ENCODE measurements at places on chromosomes 5 and 9.
A peak's percentile ranks its signal among the peaks of the same experiment; 100 is the strongest.

DNA sequence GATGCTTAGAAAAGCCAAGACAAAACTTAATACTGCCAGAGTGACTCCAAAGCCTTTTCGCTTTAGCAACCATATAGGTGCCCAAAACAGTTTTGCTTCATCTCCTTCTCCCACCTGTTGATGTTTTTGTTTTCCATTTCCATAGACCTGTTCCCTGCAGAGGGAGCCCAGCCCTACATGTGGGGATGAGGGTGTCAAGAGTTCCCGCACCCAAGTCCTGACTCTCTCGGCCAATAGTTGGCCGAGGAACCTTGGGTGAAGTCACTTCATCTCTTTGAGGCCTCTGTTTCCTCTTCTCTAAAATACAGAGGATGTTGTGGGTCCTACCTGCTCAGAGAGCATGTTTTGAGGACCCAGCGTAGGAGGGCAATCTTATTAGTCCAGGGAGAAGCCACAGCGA is 38.5 kb upstream of the LCP2 start:
- no peak for DNase-seq

DNA sequence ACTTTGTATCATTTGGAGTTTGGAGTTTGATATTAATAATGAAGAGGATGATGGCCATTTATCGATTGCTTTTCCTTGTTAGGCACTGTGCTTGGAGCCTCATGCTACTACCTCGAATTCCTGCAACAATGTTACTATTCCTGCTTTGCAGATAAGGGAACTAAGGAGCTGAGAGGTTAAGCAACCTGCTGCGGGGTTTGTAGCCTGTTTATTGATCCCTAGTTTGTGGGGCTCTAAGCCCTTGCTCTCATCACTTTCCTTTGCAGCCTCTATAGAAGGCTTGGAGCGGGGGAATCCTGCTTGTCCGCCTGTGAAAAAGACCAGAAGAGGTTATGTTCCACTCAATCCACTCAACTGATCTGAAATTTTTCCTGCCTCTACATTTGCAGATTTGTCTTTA is 15.8 kb downstream of the ARHGEF28 start:
- no peak for DNase-seq

DNA sequence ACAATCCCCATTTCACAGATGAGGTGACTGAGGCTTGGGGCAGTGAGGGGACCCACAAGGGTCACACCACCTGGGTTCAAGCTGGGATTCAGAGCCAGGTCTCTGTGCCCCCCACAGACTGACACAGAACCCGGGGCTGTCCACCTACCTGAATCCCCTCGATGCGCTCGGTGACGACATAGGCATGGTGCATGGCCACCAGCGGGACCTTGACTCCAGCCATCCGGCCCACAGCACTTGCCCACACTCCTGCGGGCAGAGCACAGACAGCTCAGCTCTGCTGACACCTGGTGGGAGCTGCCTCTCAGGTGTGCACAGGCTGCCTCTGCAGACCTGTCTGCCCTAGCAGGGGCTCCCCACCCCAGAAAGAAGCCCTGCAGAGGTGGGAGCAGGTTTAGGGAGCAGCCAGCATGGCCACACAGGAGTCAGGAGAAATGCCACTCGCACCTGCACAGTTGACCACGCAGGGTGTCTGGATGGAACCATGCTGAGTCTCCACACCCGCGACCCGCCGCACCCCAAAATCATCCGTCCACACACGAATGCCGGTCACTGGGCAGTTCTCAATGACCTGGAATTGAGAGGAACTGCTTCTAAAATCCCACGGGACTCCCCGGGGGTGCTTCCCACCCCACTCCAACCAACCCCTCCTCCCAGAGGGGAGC is 8.4 kb downstream of the SARDH start:
- DNase-seq = no peak

GRCh38 chr9:16543686-16544085 is 326.8 kb downstream of the BNC2 start:
- DNase-seq = no peak

DNA sequence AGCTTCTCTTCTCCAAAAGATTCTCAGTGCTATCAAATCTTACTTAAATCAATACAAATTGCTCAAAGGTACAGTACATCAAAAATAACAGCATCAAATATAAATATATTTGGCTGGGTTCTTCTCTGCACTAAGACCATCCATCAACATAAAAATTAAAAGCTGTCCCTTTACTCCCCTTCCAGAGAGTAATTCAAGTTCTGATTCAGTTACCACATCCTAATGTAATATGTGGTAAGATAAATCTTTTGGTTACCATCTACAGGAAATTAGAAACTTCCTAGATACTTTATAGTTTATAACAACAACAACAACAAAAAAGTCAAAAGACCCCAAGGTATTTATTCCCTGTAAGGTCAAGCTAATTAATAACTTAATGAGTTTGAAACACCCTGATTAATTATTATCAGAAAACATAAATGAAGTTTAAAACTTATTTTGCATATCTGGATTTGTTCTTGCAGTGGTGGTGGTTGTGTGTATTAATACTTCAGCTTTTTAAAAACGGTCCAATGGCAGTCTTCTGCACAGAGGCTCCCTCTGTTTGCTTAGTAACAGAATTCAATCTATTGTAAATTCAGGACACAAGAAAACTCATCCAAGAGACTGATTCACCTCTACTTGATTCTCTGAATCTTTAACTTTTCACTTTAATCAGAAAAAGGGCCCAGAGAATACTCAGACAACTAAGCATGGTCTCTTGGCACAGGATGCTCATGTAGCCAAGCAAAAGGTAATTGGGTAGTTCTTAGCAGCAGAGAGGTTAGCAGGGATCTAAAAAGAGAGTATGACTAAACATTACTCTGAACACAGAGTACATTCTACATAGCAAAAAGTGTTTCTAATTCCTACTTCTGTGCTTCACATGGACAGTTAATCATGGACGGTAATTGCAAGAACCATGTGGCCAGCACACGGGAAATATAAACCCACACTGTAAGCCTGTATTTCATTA is 20.1 kb downstream of the DIAPH1 start:
- no peak for DNase-seq

GRCh38 chr5:142059304-142059940 is 46.6 kb upstream of the GNPDA1 start:
- DNase-seq = no peak

- DNase-seq = no peak
These were observed 41.9 kb upstream of the ACTBL2 start for GRCh38 chr5:57524348-57525060.

DNA sequence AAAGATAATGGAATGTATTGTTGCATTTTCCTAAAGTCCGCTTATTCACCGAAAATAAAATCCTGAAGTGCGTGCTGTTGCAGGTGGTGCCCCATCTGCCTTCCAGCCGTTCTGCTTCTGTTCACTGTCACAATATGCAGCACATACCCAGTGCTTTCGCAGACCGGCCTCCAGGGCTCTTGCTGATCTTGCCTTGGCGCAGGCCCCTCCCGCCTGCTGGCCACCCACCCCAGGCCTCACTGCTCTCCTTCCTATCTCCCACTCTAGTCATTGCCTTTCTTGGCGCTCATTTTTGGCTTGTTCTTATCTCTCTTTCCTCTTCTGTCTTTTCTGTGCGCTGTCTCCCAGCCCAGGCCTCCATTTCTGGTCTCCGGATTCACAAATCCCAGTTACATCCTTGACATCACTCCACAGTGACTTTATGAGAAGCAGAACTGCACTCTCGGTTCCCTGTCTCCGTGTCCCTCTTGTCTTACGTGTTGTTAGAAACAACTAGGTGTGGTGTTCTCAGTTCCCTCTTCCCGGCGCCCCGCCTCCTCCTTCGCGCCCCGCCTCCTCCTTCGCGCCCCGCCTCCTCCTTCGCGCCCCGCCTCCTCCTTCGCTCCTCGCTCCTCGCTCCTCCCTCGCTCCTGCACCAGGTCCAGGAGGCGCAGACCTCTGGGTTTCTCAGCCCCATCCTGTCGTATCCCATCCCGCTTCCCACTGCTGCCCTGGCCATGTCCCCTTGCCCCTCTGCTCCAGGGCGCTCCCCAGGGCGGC is 201.7 kb upstream of the OTULINL start:
- DNase-seq = no peak

- no peak for DNase-seq
These were observed 53.2 kb upstream of the FBXW11 start for GRCh38 chr5:172059661-172060100.

DNA sequence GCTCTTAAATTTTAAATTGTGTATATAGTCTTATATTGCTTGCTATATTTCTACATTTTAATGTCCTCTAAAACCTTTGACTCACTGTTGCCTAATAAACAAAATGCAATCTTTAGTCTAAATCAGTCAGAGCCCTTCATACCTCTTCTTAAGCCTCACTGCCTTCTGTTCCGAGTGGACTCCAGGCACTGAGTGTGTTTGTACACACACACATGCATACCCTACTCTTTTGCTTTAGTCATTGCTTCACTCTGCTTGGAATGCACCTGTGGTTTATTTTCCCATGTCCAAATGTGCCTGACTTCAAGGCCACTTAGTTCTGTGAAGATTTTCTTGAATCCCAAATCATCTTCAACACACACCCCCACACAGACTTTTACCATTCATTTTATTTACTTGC is 60.9 kb downstream of the SLC12A2 start:
- no peak for DNase-seq

DNA sequence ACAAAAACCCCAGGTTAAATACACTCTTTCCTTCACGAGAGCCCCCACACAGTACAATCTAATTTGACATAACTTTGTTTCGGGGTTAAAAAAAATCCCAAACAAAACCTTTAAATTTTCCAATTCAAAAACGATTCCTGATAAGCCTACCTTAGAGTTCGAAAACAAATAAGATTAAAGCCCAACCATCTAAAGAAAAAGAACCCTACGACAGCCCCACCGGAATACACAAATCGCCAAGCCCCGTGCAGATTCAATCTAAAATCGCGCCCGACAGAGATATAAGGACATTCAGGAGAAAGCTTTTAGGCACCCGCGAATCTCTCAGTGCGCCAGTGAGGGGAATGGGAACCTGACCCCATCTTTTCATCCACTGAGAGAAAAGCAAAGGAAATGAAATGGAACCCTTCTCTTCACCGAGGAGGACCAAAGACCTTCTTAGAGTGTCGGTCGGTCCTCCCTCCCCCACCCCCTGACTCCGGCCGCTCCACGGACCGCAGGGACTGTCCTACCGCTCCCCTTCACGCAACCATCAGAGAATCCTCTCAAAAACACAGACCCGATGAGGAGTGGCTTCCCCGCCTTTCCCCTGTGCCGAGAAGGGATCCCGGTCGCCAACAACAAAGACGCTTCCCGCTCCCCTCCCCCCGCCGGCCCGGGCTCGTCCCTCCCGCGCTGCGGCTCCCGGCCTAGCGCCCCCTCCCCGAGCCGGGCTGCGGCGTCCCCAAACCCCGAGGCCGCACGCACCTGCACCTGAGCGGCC is 925 bp downstream of the ABHD17B start:
- DNase-seq = peak; percentile 48

DNA sequence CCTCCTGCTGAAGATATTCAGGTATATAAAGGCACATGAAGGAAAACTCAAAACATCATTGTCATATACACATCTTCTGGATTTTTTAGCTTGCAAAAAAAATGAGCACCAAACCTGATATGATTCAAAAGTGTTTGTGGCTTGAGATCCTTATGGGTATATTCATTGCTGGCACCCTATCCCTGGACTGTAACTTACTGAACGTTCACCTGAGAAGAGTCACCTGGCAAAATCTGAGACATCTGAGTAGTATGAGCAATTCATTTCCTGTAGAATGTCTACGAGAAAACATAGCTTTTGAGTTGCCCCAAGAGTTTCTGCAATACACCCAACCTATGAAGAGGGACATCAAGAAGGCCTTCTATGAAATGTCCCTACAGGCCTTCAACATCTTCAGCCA is at the start of gene IFNK:
TSS of gene IFNK (plus strand) at position 55 of the 400 bp plus-strand sequence. CDS start at position 102, 47 bp downstream.
- DNase-seq = no peak

GRCh38 chr5:116137544-116138378 is 52.9 kb downstream of the COMMD10 start:
- DNase-seq = peak; percentile 10

DNA sequence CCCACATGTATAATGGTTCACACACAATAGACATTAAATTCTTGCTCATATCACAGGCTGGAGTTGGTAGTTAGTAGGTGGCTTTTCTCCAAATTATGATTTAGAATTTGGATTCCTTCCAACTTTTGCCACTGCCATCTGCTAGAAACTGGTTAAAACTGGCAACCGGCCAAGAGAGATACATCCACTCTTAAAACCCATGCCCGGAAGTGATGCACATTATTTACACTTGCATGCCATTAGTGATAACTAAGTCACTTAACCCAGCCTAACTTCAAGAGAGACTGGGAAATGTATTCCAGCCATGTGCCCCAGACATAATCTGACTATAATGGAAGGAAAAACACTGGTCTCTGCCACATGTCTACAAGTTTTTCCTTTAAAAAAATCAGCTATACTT is 395.7 kb upstream of the SEMA6A start:
- no peak for DNase-seq

- no peak for DNase-seq
These were observed 25.4 kb upstream of the ZSWIM6 start for GRCh38 chr5:61306531-61307131.

DNA sequence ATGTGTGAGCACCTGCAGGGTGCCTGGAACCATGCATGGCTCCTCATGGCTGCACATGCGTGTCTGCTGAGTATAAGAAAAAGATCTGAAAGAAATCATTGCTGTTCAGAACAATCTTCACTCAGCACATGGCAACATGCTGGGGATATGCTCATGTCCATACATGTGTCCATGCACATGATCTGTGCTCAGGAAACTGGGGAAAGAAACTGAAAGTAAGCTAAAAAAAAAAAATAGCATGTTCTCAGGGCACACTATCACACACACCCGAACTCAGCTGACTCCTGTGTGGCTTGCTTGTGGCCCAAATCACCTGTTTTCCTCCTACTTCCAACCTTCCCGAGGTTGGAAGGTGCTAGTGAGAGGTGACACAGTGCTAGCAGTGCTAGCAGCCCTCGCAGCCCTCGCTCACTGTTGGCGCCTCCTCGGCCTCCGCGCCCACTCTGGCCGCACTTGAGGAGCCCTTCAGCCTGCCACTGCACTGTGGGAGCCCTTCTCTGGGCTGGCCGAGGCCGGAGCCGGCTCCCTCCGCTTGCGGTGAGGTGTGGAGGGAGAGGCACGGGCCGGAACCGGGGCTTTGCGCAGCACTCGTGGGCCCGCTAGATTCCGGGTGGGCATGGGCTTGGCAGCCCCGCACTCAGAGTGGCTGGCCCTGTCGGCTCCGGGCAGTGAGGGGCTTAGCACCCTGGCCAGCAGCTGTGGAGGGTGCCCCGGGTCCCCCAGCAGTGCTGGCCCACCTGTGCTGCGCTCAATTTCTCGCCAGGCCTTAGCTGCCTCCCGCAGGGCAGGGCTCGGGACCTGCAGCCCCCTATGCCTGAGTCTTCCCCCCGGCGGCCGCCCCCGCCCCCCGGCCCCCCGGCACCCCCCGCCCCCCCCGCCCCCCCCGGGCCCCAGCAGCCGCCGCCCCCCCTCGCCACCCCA is 76.0 kb downstream of the GADD45G start:
- no peak for DNase-seq

GRCh38 chr9:31608881-31609280 is 775.6 kb upstream of the ACO1 start:
- DNase-seq = no peak
